HL-60 (cell line): ENCODE measurements at places on chromosomes 3 and 15.

GRCh38 chr3:119148493-119149180, 2.7 kb downstream of the TEX55 start:
- DNase-seq: no peak

GRCh38 chr3:141863491-141863890, 13.0 kb upstream of the ATP1B3 start:
- peak; percentile 73 for DNase-seq

- peak; percentile 11 for DNase-seq
Measured at GRCh38 chr15:88529021-88529630, 17.4 kb downstream of the DET1 start.

DNA sequence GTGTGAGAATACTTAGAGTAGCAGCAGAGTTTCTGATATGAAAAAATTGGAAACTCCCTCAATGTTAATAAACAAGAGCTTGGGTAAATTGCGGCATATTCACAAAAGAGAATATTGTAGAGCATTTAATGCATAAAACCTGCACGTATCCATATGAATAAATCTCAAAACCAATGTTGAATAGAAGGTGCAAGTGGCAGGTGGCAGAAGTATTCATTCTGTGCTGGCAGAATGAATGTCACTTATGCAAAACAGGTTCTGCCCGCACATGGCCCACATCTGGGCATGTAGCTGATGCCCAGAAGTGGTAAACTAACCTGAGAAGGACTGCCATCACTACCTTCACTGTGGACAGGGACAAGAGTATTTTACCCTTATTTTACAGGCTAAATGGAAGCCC, 14.1 kb upstream of the PRSS50 start:
- DNase-seq: no peak

GRCh38 chr3:64656544-64656943, 31.3 kb downstream of the ADAMTS9 start:
- DNase-seq: no peak

DNA sequence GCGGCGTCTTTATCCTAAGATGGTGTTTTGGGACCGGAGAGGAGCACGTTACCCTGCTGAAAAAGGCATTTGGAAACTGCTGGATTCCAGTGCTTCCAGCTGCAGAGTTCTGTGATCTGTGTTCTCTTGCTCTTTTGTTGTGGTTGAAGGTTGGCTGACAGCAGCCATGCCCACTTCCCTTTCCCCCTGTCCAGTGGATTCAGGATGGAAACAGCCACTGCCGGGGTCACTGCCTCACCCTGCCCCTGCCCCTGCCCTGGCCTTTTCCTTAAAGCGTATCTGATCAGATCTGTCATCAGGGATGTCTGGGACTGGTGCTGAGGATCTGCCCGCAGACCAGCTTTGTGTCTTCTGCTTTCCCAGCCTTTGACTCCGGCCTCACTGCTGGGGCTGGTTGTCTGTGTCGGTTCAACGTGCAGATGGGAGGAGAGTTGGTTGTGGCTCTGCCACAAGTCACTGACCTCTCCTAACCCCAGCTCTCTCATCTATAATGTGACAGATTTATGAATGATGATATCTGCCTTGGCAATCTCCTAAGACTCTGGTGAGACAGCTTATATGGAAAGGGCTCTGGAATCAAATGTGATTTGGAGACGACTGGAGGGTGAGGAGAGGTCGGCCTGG, 219.4 kb upstream of the BHLHE40 start:
- peak; percentile 20 for DNase-seq

DNA sequence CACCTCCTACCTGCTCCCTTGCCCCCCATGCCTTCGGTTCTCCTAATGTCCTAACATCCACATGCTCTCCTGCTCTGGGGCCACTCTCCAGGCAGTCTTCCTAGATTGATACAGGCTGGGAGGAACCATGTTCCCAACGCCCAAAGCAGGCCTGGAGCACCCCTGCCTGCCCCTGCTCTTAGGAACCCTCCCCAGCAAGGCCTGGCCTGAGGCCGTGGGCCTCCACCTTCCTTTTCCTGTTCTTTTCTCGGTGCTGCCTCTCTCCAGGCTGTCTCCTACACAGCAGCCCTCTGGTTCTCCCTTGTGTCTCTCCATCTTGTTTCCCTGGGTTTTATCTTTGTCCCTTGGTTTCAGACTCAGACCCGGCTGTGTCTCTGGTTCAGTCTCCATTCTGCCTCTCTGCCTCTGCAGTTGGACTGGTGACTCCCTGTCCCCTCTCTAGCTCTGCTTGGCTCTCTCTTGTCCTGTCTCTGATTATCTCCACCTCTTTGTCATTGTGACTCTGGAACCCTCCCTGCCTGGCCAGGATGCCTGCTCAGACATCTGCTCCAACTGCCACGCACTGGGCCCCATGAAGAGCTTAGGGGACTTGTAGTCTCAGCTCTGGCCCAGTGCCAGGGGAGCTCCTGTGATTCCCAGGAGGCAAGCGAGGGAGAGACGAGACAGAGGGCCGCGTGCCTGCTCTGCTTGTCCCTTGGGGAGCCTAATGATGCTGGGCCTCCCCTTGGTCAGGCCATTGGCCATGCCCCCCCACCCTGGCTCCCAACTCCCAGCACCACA, 26.0 kb upstream of the RPL29 start:
- DNase-seq: no peak

GRCh38 chr3:114234745-114235144, 2.6 kb downstream of the ZNF80 start:
- DNase-seq: no peak

- DNase-seq: no peak
Measured at GRCh38 chr3:175410251-175410650, 551.1 kb downstream of the NAALADL2 start.

DNA sequence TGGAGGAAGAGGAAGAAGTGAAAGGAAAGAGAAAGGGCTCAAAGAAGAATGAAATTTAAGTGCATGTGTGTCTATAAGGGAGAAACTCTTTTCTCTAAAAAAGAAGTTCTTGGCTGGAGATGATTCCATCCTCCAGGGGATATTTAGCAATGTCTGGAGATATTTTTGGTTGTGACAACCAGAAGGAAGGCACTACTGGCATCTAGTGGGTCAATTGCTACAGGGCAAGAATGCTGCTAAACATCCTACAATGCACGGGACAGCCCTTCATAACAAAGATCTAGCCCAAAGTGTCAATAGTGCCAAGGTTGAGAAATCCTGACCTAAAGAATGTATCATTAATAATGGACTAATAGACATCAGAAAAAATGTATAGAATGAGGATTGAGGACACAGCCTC, 57.4 kb upstream of the ST3GAL6 start:
- DNase-seq: no peak

DNA sequence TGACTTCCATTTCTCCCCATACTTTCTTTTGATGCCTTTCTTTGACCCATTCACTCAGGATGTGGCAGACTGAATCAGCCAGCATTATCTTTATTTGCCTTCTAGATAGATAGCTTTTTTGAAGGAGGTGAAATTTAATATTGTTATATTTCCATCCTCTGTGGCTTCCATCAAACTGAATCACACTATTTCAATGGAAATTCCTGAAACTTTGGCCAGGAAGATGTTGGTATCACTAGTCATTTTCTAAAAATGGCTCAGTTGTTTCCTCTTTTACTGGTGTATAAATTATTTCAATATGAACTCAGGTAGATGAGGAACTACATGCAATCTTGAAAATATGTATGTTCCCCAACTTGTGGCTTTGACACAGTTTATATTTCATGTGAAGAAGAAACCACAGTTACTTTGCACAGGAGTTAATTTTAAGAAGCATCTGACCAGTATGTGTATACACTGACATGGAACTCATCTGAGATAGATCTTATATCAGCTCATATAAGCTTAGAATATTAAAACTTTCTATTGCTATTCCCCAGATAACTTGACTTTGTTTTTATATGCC, 248.3 kb downstream of the CGGBP1 start:
- no peak for DNase-seq

GRCh38 chr15:22992024-22992326, 11.8 kb upstream of the CYFIP1 start:
- no peak for DNase-seq

DNA sequence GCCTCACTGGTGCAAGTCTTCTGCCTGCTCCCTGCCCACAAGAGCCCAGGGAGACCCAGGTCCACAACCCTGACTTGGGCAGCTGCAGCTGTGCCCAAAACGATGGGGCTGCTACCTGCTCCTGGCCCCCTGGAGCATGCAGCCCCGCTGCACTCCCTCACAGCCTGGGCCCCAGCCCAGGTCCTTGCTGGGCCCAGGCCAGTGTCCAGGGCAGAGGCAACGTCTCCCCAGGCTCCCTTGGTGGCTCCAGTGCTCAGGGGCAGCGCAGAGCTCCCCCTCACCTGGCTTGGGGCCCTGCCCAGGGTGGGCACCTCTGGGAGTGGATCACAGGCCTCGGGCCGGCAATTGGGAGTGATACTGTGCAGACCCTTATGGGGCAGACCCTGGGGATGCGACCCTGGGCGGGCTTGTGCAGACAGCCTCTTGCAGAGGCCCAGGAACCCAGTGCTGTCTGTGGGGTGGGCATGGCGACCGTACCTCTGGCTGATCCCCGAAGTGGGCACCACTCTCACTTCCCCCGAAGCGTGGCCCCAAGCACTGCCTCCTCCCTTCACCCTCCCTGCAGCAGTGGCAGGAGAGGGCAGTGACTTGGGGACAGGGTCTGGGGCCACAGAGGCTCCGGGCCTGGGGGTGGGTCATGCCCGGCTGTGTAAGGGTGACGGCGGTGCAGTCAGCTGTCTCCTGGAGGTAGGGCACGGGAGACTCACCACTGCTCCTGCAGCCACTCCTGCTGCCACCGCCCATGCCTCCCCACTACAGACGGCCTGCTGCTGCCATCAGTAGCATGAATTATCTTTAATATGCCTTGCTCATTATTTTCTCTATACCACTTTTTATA, 255.9 kb downstream of the DOCK3 start:
- no peak for DNase-seq

GRCh38 chr15:73584699-73585420, 48.3 kb downstream of the NPTN start:
- no peak for DNase-seq

DNA sequence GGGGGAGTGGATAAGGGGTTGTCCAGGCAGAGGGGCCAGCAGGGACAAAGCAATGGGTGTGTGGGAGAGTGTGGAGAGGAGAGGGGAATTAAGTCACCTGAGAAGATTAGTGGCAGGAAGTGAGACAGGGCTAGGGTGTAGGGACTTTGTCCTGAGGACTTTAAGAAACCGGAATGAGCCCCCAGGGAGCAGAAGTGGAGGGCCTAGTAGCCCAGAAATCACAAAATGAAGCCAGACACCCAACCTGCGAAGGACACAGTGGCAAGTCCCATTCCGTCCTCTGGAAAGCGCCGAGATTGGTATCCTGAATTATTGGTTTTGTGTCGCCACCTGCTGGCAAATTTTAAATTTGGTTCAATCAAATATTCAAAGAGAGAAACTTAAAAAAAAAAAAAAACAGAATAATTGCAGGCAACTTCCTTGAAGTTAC, 78.0 kb upstream of the SLC25A36 start:
- DNase-seq: peak; percentile 29

GRCh38 chr3:10933021-10933420, 59.5 kb upstream of the SLC6A1 start:
- DNase-seq: no peak

DNA sequence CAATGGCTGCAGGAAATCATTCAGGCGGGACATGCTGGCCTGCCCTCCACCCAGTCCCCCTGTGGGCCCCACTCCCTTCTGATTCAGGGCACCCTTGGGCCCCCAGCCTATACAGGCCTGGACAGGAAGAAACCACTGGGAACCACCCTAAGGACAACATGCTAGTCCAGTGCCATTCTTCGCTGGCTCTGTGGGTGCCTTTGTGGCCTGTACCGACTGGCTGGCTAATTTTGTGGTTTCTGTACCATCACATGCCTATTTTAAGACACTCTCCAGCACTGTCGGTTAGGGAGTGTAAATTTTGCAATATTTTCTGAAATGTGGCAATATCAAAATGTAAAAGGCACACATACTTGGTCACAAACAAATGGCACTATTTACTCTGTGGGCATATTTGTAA, 61.4 kb upstream of the POLG start:
- DNase-seq: peak; percentile 90

DNA sequence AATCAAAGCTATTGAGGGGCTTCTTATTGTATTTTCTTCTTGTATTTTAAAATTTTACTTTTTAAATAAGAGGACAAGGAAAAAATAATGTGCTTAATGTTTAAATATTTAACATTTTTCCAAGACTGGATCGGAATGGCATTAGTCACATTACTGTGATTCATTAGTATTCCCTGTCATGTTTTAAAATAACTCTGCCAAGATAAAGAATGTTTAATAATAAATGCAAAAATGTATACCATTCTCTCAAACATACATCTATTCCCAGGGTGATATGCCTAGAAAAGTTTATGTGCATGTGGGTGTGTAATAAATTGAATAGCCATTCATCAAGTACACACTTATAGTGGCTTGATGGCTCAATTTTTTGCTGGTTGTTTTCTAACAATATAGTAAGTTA, 936.1 kb downstream of the PLOD2 start:
- DNase-seq: no peak

- no peak for DNase-seq
Measured at GRCh38 chr3:53164911-53165310, 3.9 kb downstream of the PRKCD start.

DNA sequence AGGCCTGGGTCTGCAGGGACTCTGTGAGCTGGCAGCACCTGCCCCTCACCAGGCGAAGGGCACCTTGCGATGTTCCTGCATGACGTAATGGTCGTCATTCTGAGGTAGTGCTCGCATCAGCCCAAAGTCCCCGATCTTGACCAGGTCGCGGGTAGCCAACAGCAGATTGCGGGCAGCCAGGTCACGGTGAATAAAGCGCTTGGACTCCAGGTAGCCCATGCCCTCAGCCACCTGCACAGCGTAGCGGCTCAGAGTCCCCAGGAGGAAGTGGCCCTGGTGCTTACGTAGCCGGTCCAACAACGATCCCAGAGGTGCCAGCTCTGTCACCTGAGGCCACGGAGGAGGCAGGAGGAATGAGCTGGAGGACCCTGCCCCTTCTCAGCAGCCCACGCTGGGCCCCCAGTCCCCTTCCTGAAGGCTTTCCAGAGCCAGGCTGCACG, 26.3 kb downstream of the TNK2 start:
- DNase-seq: no peak

GRCh38 chr3:16842272-16843270, 42.2 kb upstream of the PLCL2 start:
- DNase-seq: peak; percentile 86

GRCh38 chr15:57343498-57343897, 32.8 kb upstream of the CGNL1 start:
- DNase-seq: no peak

- DNase-seq: no peak
Measured at GRCh38 chr3:118369892-118370491, 664.7 kb downstream of the IGSF11 start.

GRCh38 chr3:141124715-141125114, 73.6 kb downstream of the SPSB4 start:
- DNase-seq: no peak

GRCh38 chr3:72818905-72819304, 29.3 kb downstream of the SHQ1 start:
- no peak for DNase-seq
